ENCODE measurements at places on chromosomes 2 and 18.

DNA sequence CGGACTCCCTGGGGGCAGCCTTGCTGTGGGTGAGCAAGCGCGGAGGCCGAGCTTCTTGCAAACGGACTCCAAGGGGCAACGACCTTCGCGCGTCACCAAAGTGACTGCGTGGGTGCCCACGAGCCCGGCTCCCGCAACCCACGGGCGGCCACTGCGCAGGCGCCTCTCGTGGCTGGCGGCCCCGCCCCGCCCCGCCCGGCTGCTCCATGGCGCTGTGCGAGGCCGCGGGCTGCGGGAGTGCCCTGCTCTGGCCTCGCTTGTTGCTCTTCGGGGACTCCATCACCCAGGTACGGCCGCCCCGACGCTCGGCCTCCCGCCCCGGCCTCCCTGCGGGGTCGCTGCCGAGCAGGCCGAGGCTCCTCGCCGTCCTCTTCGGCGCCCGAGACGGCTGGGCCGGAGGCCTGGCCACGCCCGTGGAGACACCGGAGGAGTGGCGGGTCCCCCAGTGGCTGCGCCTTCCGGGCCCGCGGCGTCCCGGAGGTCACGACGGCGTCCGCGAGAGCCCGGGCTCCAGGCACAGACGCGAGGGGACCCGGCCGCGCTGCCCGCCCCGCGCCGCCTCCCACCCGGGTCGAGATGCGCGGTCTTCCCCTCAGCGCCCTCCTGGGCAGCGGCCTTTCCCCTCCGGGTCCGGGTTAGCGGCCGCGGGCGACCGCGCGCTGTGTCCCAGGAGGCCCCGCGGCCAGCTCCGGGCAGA lies at the start of gene IAH1:
Gene IAH1 (plus strand): TSS at position 191 of the 697 bp plus-strand sequence. CDS start 16 bp downstream, at position 207.
- DNase-seq: peak; percentile 73

GRCh38 chr2:46299365-46300263 lies 2.4 kb downstream of the EPAS1 start:
- no peak for DNase-seq

- DNase-seq: no peak
These were observed 21.5 kb upstream of the VWC2L start for GRCh38 chr2:214389334-214389733.

GRCh38 chr18:6004119-6004518 lies 108.8 kb upstream of the TMEM200C start:
- no peak for DNase-seq

GRCh38 chr18:79452190-79452990 lies 56.7 kb downstream of the NFATC1 start:
- no peak for DNase-seq

DNA sequence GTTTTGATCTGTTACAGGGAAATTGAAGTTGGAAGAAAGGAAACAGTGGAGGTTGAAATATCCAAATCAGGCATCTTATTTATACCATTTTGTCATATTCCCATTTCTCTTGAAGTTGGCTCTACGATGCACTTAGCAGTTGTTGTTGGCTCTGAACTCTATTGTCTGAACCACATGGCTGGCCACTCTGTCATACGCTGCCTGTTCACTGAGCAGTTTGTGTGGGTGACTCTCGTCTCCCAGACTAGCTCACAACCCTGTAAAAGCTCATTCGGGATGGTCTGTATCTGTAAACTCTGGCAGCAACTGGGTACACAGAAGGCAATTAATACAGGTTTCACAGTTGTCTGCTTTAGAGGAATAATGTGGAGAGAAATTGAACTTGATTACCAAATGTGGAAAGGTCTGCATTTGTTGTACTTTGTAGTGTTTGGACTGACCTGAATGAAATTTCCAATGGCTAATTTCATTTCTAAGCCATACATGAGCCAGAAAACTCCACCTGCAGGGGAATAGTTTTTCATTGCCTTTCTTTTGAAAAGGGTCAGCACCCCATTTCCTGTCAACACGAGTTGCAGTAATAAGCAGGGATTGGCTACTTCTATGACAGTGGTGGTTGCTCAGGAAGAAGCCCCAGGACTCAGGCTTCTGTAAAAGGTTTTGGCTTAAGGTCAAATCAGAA lies 378.2 kb downstream of the OSR1 start:
- DNase-seq: no peak

GRCh38 chr18:68662754-68663153 lies 52.2 kb downstream of the TMX3 start:
- DNase-seq: no peak

DNA sequence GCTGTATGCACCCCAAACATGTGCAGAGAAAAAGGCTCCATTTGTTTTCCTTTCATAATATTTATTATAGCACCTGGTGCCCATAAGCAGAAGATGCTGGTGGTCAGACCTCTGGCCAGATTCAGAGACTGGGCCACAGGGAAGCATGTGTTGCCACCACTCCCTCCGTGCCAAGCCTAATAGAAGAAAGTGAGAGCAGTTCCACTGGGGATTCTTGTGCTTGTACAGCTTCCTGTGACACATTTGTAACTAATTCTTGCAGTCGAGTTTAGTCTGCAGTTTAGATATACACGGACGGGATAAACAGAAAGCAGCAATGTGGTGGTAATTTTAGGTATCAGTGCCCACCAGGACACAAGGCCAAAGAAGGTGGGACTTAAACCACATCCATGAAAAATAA lies 135.4 kb upstream of the PIEZO2 start:
- DNase-seq: no peak

DNA sequence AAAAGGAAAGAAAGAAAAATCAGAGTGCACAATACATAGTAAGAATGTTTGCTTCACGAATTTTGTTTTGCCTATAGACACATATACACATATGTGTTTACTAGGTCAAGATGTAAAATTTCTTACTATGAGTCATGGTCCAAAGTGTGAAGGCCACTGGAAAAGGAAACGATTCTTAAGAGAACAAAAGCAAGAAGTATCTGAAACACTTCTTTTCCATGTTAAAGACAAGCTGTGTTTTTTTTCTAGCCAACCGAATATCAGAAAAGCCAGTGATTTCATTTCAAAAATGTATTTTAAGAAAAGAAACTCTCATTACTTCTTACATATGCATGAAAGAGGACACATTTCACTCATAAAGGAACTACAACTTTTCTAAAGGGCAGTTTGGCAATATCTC lies 24.9 kb downstream of the PECR start:
- no peak for DNase-seq

DNA sequence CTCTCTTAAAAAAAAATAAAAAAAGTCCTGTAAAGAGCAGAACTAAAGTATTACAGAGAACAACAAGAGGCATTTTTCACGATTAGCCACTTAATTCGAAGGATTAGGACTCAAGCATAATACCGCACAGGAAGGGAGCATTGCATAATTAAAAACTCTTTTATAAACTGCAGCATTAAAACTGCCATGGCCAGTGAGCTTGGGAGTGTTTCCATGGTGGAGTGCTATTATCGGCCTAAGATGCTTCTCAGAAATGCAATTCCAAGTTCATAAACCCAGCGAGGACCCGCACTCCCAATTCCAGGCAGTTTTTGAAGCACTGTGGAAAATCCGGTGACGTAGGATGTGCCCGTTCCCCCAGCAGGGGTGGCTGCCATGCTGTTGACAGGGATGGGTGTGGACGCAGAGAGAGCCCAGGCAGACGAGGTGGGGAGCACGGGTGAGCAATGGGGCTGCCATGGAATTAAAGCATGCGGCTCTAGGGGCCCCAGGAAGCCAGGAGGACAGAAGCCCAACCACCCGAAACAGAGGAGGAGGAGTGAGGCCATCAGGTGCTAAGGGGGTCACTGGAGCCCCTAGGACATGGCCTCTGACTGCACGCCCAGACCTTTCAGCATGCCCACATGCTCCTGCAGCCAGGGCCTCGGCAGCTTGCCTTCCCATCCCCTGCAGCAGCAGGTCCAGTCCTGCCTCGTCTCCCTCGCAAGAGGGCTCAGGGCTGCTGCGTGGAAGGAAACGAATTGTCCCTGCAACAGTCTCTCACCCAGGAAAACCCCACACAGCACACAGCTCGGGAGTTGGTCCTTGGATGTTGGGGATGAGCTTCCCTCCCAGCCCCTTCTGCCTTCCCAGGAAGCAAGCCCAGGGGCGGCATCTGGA lies 233.4 kb downstream of the NDUFA10 start:
- no peak for DNase-seq

GRCh38 chr2:103960951-103961350 lies 893.0 kb upstream of the POU3F3 start:
- DNase-seq: no peak

- no peak for DNase-seq
These were observed 296.5 kb upstream of the EPAS1 start for GRCh38 chr2:46000660-46001059.

- DNase-seq: no peak
These were observed 67.2 kb upstream of the ETAA1 start for GRCh38 chr2:67329951-67330350.

DNA sequence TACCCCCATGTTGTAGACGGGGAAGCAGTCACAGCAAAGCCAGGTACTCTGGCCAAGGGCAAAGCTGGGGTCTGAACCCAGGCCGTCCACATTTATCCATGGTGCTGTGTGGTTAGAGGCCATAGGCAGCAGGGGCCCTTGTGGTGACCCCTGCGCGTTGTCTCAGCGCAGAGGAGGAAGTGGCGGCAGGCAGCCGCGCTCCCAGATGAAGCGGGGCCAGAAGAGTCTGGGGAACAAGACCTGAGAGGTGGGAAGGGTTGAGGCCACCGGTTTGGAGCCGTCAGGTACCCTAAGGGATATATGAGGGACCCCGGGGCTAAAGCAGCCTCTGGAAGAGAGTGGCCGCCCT lies 770 bp downstream of the ZNF396 start:
- no peak for DNase-seq

- no peak for DNase-seq
These were observed 78.8 kb downstream of the BCL2 start for GRCh38 chr18:63240531-63241316.

GRCh38 chr18:25140124-25140961 lies 211.6 kb downstream of the ZNF521 start:
- DNase-seq: no peak

DNA sequence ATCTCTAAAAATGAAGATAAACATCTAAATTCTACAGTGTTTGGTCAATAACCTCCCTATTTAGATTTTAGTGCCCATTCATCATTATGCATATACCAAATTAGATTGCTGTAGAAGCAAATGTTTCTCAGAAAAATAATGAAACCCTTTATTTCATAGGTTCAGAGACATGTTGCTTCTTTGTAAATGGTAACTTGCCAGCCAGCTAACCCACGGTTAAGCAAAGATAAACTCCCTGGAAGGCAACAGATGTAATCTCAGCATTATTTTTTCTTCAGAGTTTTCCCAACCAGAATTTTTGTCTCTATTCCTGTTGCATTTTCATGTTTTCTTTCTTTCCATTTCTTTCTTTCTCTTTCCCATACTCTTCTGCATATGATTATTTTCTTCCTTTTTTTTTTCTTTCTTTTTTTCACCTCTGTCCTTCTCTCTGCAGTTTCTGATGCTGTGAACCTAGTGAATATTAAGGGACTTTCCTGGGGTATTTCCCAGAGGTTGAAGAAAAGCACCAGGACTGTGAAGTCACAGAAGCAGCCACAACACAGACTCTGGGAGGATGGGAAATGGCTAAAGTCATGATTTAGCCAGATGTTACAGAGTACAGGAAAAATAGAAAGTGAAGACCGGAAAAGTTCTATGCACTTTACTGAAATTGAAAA lies 50.0 kb upstream of the DSG1 start:
- no peak for DNase-seq

- DNase-seq: no peak
These were observed 10.7 kb downstream of the USP34 start for GRCh38 chr2:61460163-61460562.

GRCh38 chr2:964562-964961 lies 13.9 kb downstream of the SNTG2 start:
- no peak for DNase-seq

GRCh38 chr2:226631671-226632070 lies 167.9 kb downstream of the IRS1 start:
- DNase-seq: no peak

DNA sequence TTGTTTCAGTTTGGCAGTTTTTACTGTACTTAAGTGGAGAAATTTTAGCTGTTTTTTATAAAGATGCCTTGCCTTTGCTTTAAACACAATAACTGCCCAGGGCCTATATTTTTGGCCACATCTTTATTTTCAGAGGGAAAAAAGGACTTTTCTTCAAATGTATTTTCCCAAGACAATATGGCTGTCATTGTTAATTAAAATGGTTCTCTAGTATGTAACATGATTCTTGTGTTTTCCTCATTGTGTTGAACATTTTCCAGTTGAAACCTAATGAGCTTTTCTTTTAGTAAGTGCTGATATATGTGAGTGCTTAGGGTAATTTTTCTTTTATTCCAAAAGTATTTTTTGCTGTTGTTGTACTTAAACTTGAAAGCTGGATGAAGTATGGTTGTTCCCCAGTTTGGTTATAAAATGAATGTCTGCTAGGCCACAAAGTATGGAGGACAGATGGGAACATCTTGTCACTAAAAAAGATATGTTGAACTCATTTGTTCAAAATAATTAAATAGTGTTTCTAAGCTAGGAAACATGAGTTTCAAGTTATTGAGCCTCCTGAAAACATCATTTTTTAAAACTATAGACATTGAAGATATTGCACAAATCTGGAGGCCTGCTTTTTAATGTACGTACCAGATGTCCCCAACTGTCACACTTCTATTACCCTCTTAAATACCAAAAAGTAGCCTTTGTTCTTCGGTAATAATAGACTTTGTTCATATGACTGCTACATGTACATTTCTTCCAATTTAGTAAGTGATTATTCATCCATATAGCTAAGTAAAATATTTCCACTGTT lies 147.5 kb upstream of the DAPL1 start:
- no peak for DNase-seq

- no peak for DNase-seq
These were observed 23.7 kb downstream of the METTL4 start for GRCh38 chr18:2547477-2548087.

- no peak for DNase-seq
These were observed 268.0 kb downstream of the MREG start for GRCh38 chr2:215745331-215745730.

DNA sequence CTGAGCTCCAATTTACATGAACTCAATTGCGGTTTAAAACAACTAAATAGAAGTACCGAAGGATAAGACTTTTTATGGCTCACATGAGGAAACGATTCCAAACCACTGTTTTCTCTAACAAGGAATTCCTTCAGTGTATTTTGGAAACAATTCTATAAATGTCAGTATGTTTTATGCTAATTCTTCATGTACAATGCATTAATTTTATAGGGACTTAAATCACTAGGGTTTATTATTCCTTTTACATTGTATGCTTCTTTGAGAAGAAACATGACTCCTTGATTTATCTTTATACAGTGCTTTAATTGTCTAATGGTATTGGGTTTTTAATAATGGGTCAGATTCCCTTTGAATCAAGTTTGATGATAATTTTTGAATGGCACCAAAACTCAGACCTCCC lies 566.8 kb downstream of the EPHA4 start:
- no peak for DNase-seq

GRCh38 chr2:26702025-26702424 lies 9.5 kb downstream of the KCNK3 start:
- no peak for DNase-seq

GRCh38 chr2:121076885-121077549 lies 208.0 kb downstream of the TFCP2L1 start:
- DNase-seq: peak; percentile 42

DNA sequence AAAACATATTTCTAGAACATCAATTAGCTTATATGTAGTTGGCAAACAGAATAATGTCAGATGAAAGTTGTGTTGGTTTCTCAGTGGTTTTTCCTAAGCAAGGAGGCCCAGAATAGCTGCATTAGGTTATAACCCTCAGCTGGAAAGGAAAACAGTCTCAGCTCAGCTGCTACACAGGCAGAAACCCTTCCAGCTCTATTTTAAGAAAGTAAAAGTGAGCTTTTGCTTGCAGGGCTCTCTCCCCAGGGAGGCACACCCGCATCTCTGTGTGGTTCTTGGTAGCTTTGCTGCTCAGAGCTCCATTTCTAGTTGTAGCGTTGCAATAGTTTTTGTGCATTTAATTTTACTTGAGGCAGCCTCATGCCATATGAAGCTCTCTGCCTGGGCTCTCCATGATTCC lies 54.6 kb downstream of the PIKFYVE start:
- no peak for DNase-seq

Measured in stimulated activated CD4-positive, alpha-beta T cell treated with anti-CD3 and anti-CD28 coated beads, Interleukin-4, amount 100 ng/mL, for 4 hours (primary cell).